ENCODE measurements at places on chromosomes 12 and 14.

- peak; percentile 27 for DNase-seq
Measured at GRCh38 chr12:8709124-8709830, 11.5 kb downstream of the RIMKLB start.

GRCh38 chr12:14362352-14362751 is 3.1 kb upstream of the ATF7IP start:
- DNase-seq, result no peak

DNA sequence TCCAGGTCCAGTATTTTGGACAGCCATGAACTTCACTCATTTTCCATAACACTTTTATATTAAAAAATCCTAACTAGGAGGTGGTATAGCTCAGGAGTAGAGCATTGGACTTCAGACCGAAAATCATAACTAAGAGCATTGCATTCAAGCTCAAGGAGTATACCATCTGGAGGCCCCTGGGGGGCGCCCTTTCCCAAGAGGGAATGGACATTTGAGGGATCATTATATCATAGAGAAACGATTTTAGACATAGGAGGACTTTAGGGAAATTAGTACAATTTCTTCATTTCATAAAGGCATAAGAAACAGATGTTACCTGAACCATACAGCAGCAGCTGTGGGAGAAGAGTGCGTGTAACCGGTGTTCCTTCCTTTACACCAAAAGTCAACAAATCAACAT is 5.2 kb upstream of the ATG14 start:
- no peak for DNase-seq

DNA sequence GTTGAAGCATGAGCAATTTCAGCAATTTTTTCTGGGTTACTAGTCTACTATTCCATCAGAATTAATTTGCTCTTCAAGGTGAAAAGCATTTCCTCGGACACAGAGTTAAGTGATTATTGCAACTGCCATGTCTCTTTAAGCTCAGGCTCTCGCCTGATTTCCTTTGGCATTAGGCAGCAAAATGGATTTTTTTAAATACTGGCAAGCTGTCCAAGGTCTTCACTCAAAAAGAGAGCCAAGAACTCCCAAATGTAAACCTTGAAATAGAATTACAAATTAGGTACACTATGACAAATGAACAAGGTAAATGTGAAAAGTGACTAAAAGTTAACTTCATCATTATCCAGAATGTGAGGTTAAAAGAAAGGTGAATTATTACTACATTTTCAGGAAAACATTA is 111.9 kb downstream of the GARIN6 start:
- DNase-seq, result no peak

GRCh38 chr14:69094481-69094880 is 58.4 kb downstream of the DCAF5 start:
- DNase-seq, result no peak

- no peak for DNase-seq
Measured at GRCh38 chr12:115920395-115921183, 356.9 kb downstream of the MED13L start.

DNA sequence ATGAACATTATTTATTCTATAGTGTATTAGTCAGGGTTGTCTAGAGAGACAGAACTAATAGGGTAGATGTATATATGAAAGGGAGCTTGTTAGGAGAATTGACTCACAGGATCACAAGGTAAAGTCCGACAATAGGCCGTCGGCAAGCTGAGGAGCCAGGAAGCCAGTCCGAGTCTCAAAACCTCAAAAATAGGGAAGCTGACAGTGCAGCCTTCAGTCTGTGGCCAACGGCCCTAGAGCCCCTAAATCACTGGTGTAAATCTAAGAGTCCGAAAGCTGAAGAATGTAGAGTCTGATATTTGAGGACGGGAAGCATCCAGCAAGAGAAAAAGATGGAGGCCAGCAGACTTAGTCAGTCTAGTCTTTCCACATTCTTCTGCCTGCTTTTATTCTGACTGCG is 912.2 kb downstream of the FLRT2 start:
- no peak for DNase-seq

GRCh38 chr12:28550757-28551704 is 360.8 kb downstream of the CCDC91 start:
- peak; percentile 43 for DNase-seq

- no peak for DNase-seq
Measured at GRCh38 chr14:36346052-36346451, 25.6 kb upstream of the MBIP start.

DNA sequence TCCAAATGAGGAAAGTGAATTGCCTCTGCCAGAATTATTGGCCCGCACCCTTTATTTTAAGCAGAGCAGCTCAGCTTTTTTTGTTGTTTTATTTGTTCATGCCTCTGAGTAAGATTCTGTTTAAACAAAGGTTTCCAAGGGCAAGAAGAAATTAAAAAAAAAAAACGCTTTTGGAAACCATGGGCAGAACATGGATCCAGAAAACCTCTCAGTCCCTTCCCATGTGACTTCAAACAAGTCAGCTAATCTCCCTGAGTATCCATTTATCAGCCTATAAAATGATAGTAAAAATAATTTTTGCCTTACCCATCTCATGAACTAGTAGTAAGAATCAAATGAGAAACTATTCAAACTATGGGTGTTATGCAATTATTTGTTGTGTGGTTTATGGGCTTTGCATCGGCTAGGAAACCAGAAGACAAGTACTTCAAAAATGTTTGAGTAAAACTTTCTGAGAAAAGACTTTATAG is 27.6 kb downstream of the KITLG start:
- no peak for DNase-seq

DNA sequence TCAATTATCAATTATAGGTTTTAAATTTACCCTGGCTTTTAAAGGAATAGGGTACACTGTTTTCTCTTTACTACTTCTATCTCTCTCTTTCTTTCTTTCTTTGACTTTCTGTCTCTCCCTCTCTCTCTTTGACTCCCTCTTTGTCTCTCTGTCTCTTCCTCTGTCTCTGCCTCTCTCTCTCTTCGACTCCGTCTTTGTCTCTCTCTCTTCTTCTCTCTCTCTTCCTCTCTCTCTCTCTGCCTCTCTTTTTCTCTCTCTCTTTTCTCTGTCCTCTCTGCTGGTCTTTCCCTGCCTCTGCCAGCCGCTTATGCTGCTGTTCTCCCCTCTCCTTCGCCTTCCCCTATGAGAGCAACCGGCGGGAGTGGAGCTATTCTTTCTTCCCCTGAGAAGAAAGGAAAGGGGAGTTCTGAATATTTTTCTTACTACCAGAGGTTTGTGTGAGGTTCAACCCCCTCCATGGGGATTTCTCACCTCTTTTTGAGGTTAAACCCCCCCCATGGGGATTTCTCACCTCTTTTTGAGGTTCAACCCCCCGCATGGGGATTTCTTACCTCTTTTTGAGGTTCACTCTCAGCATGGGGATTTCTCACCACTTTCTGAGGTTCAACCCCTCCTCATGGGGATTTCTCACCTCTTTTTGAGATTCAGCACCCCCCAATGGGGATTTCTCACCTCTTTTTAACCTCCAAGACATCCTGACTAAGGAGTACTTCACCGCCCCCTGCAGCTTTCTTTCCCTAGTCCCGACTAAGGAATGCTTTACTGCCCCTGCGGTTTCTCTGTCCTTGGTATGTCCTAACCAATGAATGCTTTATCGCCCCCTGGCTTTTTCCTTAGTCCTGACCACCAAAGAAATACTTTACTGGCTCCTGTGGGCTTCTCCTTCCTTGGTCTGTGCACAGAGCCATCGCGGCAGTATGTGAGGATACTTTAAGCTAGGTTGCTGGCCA is 27.4 kb upstream of the DDHD1 start:
- no peak for DNase-seq

DNA sequence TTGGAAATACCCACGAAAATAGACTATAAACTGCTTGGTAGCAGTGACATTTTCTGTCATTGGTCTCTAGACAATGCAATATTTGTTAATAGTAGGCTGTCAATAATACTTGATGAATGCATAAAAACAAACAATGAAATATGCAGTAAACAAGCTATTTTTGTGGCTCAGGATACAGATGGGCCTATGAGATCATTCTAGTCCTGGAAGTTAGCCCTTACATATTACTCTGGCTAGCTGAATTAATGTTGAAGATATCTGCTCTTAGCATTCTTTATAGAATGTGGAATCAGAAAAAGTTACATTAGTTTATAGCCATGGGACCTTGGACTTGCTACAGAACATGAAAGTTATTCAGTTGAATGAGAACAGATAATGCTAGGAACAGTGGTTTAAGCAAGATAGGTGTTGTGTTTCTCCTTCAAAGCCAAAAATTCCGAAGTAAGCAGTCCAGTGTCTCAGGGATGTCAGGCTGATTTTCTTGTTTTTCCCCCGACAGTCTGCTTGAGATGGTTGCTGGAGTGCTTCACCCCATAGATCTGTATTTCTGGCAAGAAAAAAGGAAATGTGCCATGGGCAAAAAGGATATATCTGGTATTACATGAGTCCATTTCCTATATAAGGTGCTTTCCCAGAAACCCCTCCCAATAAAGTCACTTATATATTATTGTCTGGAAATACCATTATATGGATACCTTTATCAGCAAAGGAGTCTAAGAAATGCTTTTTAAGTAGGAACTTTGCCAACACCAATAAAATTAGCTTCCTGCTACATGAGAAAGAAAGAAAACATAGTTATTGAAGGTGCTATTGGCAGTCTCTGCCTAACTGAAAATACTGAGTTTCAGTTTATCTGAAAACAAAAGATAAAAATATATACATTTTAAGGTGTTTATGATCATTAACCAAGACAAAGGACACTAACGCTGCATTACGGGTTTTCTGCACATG is 619.4 kb upstream of the ATP2B1 start:
- no peak for DNase-seq

DNA sequence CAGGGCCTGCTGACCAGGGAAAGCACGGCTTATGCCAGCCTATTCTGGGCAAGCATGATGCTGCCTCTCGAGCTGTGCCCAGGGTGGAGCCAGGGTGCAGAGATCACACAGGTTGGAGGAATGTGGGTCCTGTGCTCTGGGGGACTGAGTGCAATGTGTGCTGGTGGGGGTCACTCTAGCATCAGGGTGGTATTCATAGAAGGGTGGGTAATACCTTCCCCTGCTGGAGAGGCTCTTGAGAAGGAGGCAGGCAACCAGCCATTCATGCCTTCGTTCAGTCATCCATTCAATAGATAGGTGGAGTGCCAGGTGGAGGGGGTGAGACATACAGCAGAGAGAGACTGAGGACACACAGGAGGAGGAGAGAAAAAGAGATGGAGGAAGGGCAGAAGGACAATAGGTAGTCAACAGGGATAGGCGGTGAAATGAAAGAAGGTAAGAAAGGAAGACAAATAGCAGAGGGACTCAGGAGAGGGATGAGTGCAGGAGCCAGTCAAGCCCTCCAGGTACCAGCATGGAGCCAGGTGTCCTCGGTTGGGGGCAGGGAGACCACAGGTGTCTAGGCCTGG is 5.2 kb upstream of the ZNF385A start:
- DNase-seq, result no peak

DNA sequence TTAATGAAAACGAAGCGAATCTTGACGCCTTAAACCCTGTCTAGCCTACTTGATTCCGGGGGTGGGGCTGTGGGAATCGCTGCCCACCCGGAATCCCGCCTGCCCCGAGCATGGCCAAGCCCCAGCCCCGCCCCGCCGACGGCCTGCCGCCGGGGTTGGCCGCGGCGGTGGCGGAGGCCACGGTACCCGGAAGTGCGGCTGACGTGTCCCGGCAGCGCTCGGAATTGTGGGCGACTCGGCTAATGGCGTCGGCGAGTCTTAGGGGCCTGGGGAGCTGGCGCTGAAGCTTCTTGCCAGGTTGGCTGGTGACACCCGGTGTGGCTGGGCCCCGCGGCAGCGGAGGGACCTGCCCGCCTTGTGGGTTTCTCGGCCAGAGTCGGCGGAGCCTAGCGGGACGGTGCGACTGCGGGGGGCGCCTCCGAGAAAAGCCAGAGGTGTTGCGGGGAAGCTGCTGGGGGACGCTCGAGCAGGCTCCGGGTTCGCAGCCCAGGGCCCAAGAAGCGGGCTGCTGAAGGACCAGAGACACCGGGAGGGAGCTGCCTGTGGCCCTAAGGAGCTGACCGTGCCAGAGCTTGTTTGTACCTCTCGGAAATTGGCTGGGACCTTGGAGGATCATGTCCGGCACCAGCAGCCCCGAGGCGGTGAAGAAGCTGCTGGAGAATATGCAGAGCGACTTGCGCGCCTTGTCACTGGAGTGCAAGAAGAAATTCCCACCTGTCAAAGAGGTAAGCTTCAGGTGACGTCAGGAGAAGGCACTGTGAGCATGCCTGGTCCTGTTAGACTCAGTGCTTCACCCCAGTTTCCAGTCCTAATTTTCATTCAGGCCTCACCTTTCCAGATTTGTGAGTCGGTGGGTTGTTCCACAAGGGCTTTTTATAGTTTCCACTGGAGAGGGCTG is at the start of gene MON2:
TSS of gene MON2 (plus strand) at position 233 of the 898 bp plus-strand sequence. CDS start at position 615, 382 bp downstream.
- peak; percentile 97 for DNase-seq

DNA sequence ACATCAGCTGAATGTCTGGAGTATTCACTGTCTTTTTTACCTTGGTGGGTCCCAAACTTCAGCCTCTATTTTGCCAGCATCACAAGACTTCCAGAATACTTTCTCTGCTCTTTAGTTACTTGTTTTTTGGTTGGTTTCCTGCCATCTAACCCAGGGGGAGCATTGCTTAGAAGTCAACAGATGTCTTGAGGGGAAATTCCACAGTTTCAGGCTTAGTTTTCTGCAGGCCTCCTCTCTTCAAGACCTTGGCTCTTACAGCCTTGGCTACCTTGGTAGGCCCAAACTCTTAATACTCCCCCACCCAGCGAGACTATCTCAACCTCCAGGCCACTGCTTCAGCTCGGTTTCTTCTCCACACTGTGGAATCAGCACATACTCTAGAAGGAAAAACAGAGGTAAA is 41.7 kb downstream of the NEDD1 start:
- no peak for DNase-seq

DNA sequence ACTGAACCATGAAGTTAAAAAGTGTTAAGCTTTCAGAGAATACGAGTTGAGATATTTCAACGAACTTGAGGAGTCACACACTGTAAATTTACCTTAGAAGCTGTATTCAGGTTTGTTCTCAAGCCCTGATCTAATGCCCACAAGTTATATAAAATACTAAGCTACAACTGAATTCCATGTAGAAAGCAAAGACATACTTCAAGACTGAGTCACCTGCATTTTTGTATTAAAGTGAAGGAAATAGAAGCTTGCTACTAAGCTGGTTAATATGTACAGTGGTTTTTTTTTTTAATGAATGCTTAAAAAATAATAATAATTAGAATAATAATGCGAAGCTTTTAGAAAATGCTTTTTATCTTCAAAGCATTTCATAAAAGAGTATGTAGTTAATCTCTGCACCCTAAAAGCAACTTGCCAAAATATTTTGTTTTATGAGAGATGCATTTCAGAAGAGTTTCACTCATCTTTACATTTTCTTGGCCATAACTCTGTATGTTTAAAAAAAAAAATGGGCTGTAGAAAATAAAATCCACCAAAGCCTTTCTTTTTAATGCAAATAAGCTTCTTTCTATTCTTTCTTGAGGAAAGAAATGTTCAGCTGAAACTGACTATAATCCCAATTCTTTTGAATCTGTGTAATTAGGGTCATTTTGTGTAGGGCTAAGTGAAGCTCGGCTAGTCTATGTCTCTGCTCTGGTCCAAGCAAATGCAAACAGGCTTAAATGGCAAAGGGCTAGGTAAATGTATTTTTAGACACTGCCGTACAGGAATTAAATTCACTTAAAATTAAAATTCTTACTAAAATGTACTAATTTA is 1047.5 kb upstream of the FLRT2 start:
- peak; percentile 17 for DNase-seq

DNA sequence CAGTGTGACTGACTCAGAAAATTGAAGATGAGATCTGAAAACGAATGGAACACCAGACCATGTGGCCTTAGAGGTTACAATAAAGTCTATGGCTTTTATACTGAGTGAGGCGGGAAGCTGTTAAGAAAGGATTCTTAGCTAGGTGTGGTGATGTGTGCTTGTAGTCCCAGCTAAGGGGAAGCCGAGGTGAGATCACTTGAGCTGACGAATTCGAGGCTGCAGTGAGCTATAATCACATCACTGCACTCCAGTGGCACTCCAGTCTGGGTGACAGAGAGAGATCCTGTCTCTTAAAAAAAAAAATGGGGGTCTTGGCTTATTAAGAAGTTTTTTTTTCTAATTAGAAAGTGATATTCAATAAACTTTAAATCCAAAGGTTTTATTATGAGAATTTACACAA is 678.6 kb downstream of the TMTC2 start:
- no peak for DNase-seq

Measured in AG08396 (cell line).